ENCODE measurements at places on chromosomes 16 and 17. TPM values are rescaled to one million over a fixed set of nuclear protein-coding genes. Genes with fewer than 3 reads are reported as not detected.
A peak's percentile ranks its signal among the peaks of the same experiment; 100 is the strongest.

STARD3 gene
- 95.9 TPM for total RNA-seq

TSPOAP1 gene
- total RNA-seq = 47.4 TPM

- no peak for DNase-seq
Observed at GRCh38 chr16:57503366-57503765, 17.1 kb upstream of the DOK4 start.

NLRC3 gene
- total RNA-seq = 97.0 TPM

GRCh38 chr17:81552244-81553017 lies at the start of gene FAAP100:
Gene FAAP100, minus strand, starts transcription at chr17:81552353. Its CDS starts 23 bp downstream, at chr17:81552330.
- peak; percentile 91 for DNase-seq

DNA sequence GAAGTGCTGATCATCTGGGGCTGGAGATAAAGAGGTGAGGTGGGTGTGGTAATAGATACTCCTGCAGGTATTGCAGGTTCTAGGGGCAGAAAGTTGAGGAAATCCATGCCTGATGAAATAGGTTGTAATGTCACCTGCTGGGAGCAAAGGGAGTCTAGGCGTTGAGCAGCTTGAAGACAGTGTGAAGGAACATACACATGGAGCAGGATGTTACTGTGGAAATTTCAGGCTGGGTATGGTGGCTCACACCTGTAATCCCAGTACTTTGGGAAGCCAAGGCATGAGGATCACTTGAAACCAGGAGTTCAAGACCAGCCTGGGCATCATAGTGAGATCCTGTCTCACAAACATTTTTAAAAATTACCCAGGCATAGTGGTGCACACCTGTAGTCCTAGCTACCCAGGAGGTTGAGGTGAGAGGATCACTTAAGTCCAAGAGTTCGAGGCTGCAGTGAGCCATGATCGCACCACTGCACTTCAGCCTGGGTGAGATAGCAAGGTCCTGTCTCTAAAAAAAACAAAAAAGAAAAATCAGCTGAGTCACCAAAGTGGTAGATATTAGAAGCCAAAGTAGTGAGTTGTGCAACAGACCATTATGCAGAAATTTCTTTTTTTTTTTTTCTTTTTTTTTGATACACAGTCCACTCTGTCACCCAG lies 9.1 kb upstream of the CRYBA1 start:
- DNase-seq = no peak

HEATR9 gene
- not detected for total RNA-seq

- DNase-seq = no peak
Observed at GRCh38 chr17:54795046-54795445, 105.6 kb upstream of the TOM1L1 start.

- DNase-seq = no peak
Observed at GRCh38 chr17:63356337-63356757, 89.8 kb downstream of the CYB561 start.

DNA sequence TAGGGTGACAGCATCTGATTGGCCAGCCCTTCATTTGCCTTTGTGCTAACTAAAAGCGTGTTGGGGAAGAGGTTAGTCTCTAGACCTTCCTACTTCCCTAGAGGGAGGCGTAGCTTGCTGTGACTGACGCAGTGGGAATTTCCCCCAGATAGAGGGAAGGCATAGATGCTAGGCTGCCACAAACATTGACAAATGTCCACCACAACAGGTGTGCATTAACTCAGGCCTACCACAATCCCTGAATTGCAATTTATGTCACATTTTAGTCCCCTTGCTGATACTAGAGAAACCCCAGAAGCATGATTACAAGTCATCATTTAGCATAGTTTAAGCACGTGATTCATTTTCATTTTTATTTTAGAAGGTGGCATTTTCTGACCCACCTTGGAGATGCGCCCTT lies 76.3 kb upstream of the WSB1 start:
- no peak for DNase-seq

- no peak for DNase-seq
Observed at GRCh38 chr17:57089391-57089790, 4.3 kb downstream of the AKAP1 start.

VTN gene
- total RNA-seq = not detected

DNA sequence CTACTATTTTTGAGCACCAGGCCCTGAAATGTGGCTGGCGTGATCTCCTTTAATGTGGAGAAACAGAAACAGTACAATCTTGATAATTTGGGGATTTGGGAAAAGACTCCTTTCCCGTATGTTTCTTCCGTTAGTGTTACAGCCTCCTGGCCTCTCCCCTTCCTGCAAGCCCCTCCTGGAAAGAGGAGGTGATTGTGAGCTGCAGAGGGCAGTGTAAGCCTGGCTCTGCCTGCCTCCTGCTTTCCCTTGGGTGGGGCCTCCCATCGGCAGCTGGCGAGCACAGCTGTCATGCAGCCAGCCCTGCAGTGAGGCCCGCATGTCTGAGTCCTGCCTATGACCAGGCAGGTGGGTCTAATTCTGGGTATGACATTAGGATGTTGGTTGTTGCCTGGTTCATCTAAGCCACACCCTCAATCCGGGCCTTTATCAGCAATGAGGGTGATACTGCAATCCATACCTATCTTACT lies 48.7 kb upstream of the WSB1 start:
- DNase-seq = peak; percentile 26

KRT12 gene
- not detected for total RNA-seq

- no peak for DNase-seq
Observed at GRCh38 chr17:4340914-4341615, 25.4 kb downstream of the UBE2G1 start.

EVPL gene
- total RNA-seq = 0.15 TPM

- DNase-seq = no peak
Observed at GRCh38 chr16:50280932-50281331, 14.6 kb downstream of the ADCY7 start.

DNA sequence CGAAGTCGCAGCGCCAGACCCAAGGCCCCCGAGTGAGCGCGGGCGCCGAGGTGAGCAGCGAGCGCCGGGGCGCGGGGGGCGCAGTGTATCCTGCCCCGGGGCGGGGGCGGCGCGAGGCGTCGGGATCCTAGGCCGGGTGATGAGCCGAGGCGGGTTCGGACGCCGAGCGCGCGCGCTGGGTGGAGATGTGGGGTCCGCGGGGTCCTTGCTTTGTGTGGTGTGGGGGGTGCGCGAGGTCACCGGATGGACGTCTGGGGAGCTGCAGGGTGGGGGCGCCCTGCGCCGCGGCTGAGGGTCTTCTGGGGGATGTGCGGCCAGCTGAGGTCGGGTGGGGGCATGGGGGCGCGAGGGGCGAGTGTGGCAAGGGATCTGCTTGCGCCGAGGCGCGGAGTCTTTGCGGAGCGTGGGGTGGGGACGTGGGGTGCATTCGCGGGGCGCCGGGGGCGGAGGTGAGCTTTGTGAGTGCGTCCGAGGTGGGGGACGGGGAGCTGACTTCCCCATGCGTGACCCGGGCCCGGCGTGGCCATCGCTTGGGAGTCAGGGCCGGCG lies 560 bp downstream of the RAI1 start:
- peak; percentile 29 for DNase-seq

GRCh38 chr17:72065556-72065955 lies 55.3 kb upstream of the SOX9 start:
- no peak for DNase-seq

C16orf96 gene
- 0.17 TPM for total RNA-seq

GRCh38 chr16:85554889-85555718 lies 58.0 kb upstream of the GSE1 start:
- peak; percentile 51 for DNase-seq

GRCh38 chr17:8643855-8644506 lies 13.5 kb upstream of the MYH10 start:
- no peak for DNase-seq

HOXB3 gene
- 8.1 TPM for total RNA-seq

GRCh38 chr17:69561462-69561861 lies 147.0 kb downstream of the MAP2K6 start:
- DNase-seq = no peak

Measured in CD4-positive, CD25-positive, alpha-beta regulatory T cell (primary cell).